NCI-H748 treated with DMSO at 0.1 percent for 48 hours (cell line): ENCODE measurements at places on chromosomes 5 and 9.

- no peak for DNase-seq
Observed at GRCh38 chr5:140338336-140338735, 8.1 kb downstream of the HBEGF start.

- DNase-seq: no peak
Observed at GRCh38 chr5:109922381-109922995, 232.8 kb downstream of the MAN2A1 start.

DNA sequence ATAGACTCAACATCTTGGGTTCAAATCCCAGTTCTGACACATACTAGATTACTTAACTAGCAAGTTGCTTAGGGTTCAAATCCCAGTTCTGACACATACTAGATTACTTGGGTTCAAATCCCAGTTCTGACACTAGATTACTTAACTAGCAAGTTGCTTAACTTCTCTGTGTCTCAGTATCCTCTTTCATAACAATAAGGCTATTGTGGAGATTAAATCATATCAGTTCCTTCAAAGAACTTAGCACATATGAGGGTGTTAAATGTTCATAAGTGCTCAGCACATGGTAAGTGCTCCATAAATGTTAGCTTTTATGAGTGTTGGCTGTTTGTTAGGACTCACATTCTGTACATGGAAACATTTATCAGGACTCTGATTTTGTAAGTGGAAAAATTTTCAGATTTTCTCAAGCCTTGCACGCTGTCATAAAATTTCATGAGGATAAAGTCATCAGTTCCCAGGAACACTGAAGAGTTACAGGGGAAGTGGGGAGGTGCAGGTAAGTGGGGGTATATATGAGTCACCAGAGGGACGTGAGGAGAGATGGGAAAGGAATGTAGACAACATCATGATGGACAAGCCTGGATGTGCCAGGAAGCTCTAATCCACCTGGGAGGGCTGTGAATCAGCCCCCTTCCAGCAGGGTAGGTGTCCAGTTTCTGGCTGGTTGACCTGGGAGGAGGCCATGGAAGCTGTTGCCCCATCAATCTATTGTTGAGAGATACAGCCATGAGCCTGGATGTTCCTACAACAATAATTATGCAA lies 532.2 kb upstream of the WWC1 start:
- no peak for DNase-seq

DNA sequence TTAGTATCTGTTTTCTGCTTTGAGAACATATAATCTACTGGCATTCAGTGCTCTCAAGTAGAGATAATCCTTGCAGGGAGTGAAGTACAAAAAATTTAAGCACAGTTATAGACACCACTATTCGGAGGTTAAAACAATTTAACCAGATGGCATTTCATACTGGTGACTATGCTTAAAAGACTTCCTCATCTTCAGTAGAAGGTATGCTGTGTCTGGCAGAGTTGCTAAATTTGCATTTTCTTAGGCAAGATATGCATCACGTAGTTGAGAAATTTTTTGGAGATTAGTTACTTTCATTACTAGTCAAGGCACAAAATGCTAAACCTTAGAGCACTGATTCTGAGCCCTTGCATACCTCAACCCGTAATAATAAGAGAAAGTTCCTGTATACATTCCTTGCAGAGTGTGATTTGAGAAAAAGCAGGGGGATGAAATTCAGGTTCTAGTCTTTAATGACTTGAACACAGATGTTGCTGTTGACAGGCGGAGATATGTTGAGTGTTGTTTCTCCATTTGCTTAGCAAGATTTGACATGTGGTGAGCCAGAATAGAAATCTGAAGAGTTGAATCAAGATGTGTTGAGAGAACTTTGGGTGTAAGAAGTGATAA lies 70.8 kb upstream of the STARD4 start:
- DNase-seq: no peak

DNA sequence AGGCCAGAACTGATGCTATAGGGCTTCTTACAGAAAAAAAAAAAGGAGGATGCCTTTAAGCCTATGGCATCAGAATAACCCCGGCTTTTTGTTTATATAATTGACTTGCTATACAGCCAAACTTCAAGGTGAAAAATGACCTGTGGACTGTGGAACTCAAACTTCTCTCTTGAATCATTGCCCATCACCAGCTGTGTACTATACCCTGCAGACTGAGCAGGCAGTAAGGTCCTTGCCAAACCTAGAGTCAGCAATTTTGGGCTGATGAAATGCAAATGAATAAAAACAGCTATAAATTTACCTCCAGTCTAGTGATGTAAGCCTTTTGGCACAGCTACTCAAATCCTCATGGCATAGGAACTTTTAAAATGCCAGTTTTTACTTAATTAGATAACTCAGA lies 44.5 kb upstream of the PPP3R2 start:
- no peak for DNase-seq

GRCh38 chr5:146369691-146370090 lies 31.1 kb downstream of the POU4F3 start:
- DNase-seq: no peak
